ENCODE measurements at places on chromosomes 13 and 19.

GRCh38 chr19:3976495-3977241 lies 5.8 kb upstream of the DAPK3 start:
- DNase-seq: no peak

DNA sequence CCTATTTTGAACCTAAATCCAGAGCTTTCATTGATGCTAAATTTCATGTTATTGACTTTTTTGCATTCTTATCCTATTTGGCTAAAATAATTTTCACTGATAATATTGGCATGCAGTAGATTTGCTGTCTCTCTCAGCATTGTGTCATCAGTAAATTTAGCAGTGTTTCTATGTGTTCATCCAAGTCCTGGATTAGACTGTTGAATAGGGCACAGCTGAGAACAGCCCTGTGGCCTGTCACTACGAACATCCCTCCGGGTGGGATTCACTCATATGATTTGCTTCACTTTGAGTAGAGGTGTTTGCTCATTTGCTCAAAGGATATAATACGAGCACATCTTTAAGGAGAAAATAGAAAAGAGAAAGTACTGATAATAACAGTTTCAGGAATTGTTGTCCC lies 101.5 kb downstream of the HSPH1 start:
- no peak for DNase-seq

DNA sequence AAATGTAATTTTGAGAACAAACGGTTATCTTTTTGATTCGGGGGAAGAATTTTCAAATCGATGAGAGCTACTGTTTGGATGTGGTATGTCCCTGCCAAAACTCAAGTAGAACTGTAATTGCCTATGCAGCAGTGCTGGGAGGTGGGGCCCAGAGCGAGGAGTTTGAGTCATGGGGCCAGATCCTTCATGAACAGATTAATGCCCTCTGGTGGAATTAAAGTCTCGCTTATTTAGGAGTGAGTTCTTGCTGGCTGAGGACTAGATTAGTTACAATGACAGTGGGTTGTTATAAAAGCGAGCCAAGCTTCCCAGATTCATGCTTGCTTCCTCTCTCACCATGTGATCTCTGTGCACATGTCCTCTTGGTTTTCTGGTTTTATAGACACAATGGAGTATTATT lies 11.8 kb upstream of the PRR20A start:
- no peak for DNase-seq

DNA sequence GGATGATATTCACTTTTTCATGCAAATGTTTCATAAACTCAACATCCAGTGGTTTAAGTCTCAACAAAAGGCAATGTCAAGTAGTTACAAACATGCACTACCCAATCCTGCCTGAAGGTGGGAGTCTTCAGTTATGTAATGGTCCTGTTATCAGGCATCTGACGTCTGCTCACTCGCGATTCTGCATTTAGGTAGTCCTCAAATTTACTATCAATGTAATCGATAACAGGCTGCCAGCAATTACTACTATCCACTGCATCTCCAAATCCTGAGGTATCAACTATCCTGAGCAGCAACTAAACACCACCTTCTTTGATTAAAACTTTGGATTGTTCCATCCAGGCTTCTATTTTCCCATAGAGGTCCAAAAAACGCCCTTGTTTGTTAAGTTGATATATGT lies 51.2 kb downstream of the NLRP12 start:
- DNase-seq: peak; percentile 3

DNA sequence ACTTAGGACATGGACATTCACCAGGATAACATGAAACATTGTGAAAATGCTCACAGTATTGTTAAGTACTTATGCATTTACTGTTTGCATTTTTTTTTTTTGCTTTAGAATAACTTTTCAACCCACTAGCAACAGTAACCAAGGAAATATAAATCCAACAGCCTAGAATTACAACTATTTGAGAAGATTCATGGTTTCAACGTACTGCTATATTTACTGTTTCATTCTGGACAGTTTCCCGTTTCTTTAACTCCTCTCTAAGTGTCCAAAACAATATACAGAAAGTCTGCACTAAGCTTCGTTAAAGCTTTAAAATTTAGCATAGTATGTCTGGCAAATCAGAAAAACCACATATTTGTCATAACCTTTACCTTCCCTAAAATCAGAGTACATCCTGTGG lies 2.7 kb downstream of the SMAD9 start:
- no peak for DNase-seq

DNA sequence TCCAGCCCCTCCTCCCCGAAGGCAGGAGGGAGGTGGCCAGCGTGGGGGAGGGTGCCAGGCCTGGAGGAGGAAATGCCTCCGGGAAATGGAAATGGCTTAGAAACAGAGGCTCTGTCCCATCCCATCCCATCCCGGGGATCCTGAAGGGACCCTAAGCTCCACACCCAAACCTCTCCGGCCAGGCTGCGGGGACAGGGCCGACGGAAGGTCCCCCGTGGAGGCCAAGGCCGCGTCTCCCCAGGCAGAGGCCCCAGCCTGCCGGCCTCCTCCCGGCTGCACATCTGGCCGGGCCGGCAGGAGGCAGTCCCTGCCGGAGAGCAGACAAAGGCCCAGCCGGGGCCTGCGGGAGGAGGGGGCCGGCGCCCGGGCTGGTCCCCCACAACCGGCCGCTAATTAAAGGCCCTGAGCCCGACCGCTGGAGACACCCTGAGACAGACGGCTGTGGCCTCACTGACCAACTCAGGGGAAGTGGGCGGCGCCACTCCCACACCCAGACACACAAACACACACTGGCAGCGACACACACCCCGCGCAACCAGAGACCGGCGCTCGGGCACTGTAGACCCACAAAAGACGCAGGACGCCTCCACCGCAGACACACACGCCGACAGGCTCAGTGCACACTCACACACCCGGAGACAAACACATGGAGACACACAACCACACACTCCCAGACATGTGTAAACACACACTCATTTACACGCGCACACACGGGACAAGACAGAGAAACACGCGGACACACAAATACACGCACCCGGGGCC lies 1.1 kb downstream of the ADAMTS10 start:
- DNase-seq: no peak

DNA sequence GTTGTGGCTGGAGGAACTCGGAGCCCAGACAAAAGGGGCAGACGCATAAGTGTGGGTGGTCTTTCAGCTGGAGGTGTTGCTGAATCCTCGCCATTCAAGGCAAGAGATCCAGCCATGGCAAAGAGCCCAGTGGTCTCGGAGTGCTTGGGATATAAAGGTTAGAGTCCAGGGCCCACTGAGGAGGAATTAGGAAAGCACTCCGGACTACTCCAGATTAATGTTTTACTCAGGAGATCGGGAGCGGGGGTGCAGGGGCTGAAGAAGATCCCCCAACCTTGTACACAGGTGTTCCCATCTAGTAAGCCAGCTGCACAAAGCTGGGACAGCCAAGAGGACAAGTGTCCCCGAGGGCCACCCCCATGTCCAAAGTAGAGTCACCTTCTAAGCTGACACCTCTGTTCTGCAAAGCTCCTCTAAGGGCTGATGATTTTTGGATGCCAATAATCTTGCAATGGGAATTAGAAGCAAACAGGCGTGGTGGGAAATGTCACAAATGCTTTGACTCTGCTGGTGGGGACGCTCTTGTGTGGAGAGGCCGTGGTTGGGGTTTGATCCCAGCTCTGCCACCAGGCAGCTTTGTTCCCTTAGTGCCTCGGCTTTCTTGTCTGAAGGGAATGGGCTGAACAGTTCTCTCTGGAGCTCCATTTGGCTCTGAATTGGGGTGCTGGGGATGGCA lies 194.3 kb upstream of the SOX1 start:
- no peak for DNase-seq

DNA sequence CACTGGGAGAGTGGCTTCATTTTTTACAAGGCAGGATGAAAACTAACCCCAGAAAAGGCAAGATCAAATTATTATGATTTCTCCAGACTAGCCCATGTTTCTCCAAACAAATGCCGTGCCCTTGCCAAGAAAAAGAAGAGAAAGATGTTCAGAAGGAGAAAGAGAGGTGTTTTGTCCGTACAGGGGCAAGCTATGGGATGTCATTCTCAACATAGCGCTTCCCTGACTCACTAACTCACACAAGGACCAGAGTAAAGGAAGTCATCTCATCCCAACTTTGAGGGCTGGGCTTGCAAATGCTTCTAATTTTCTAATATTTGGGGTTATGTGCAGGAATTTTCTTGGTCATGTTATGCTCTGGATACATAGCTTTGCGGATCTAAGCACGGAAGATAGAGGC lies 224.2 kb upstream of the MAB21L1 start:
- DNase-seq: no peak

DNA sequence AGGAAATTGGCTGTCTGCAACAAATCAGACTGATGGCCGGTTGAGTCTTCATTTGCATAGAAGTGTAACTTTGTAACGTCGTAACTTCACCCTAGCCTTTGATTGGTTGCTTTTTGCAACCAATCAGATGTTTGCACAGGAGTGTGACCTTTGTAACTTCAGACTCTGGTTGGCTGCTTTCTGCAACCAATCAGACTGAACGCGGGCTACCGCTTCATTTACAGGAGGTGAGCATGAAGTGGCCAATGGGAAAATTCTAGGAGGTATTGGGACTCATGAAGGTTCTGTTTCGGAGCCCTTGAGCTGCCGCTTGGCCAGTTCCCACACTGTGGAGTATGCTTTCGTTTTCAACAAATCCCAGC lies 441 bp upstream of the ZNF559 start:
- peak; percentile 23 for DNase-seq

DNA sequence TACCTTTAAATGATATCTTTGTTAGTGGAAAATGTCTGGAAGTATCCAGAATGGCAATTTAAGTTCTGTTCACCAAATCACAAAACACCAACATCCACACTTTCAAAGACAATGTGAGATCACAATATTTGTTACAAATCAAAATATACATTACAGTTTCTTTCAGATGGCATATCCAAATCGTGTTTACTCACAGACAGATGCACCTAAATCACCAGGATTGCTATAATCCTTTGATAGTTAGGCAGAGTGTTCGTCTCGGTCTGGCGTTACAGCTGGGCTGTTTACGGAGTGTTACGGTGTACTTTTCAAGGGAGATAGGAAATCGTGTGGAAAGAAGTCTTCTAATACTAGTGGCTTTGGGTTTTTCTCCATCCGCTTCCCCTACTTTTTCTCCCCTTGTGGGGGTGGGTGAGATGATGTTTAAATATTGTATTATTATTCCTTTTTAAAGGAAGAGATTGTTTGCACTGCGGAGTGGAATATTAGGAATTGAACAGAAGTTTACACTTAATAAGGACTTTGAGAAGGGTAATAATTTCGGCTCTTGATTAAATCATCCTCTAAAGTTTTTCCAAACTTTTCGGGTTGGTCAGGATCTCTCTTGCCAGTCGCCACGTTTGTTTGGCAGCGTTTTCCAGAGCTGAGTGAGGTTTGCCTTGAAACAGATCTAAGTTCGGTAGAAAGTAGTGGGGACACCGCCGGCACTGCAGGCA lies 1.8 kb downstream of the MAB21L1 start:
- no peak for DNase-seq

GRCh38 chr19:50909240-50910070 lies 1.7 kb downstream of the KLK4 start:
- DNase-seq: no peak

DNA sequence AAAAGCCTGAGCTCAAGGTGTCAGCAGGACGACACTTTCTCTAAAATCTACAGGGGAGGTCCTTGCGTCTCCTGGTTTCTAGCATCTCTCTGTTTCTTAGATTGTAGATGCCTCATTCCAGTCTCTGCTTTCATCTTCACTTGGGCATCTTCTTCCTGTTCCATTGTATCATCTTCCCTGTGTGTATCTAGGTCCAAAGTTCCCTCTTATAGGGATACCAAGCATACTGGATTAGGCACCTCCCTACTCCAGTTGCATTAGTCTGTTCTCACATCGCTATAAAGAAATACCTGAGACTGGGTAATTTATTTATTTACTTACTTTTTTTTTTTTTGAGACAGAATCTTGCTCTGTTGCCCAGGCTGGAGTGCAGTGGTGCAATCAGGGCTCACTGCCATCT lies 91.3 kb upstream of the ABCC4 start:
- DNase-seq: no peak

DNA sequence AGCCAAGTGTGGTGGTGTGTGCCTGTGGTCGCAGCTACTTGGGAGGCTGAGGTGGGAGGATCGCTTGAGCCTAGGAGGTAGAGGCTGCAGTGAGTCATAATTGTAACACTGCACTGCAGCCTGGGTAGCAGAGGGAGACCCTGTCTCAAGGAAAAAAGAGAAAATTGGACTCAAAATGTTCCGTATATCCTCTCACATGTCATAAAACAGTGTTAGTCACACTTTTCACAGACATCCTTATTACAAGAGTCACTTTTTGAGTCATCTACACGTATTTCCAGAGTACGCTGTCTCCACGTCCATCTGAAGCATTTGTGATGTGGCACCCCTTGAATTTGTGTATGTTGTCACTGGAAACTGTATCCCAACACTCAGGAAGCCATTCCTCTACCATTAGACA lies 133.0 kb downstream of the SIPA1L3 start:
- no peak for DNase-seq

GRCh38 chr13:98370806-98371515 lies 193.9 kb upstream of the RNF113B start:
- DNase-seq: no peak

DNA sequence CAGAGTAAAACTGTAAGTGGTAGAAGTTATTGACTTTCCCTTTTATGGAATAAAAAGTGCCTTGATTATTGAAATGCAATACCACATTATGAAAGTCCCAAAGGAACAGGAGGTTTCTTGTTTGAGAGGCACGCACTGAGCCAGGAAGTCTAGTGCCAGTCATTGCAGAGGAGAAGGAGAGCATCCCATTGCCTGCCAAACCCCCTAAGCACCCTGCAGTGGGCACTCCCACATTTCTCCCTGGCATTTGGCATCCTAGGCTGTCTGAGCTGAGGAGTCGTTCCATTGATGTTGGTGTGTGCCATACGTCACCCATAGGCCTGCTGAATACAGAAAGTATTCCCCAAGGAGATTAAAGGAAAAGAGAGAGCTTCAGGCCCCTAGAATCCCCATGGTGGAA lies 85.7 kb upstream of the MBNL2 start:
- no peak for DNase-seq

DNA sequence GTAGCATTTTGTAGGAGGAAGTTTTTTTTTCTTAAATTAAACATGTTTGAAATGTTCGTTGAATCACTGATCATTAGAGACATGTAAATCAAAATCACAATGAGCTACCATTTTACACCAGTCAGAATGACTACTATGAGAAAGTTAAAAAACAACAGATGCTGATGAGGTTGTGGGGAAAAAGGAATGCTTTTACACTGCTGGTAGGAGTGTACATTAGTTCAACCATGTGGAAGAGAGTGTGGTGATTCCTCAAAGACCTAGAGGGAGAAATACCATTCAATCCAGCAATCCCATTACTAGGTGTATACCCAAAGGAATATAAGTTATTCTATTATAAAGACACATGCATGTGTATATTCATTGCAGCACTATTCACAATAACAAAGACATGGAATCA lies 122.0 kb upstream of the ARGLU1 start:
- DNase-seq: no peak

- DNase-seq: no peak
These were observed at the start of gene DCT for GRCh38 chr13:94479616-94480015. Gene DCT, minus strand, starts transcription at chr13:94479682. Its CDS starts 427 bp downstream, at chr13:94479255.

- no peak for DNase-seq
These were observed 244.5 kb downstream of the OXGR1 start for GRCh38 chr13:96749825-96750224.
